ENCODE measurements at places on chromosomes 11 and 22.

- no peak for DNase-seq
Measured at GRCh38 chr11:72974487-72975205, 160.4 kb downstream of the ATG16L2 start.

DNA sequence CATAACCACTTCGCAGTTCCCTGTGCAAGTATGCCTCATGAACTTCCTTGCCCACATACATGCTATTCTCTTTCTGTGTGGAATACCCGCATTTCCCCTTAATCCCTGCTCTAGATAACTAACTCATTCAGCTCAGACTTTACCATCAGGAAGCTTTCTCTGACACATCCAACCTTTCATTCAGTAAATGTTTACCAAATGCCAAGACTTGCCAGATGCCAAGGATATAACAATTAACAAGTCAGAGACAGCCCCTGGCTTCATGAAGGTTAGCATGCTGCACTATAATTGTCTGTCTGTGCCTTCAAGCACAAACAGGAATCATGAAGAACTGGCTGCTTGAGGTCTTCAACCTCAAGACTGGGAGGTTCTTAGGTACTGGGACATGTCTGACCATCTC is 71.2 kb upstream of the GDPD4 start:
- no peak for DNase-seq

- DNase-seq, result no peak
Measured at GRCh38 chr22:47139013-47139789, 376.8 kb downstream of the TBC1D22A start.

DNA sequence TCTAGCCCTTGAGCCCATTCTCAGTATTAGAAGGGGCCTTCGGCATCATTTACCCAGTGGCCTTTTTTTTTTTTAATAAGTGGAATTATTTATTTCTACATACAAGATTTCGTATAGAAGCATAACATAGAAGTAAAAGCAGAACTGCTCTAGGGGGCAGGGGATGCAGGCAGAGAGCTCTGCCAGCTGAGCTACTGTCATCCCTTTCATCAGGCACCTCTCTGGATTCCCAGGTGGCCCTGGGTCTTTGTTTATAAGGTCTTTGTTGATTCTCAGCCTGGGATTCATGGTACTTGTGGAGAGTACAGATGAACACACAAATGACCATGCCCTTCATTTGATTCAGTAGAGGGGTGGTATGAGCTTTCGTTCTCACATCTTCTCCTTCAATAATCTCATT is 66.4 kb downstream of the GAB2 start:
- no peak for DNase-seq

DNA sequence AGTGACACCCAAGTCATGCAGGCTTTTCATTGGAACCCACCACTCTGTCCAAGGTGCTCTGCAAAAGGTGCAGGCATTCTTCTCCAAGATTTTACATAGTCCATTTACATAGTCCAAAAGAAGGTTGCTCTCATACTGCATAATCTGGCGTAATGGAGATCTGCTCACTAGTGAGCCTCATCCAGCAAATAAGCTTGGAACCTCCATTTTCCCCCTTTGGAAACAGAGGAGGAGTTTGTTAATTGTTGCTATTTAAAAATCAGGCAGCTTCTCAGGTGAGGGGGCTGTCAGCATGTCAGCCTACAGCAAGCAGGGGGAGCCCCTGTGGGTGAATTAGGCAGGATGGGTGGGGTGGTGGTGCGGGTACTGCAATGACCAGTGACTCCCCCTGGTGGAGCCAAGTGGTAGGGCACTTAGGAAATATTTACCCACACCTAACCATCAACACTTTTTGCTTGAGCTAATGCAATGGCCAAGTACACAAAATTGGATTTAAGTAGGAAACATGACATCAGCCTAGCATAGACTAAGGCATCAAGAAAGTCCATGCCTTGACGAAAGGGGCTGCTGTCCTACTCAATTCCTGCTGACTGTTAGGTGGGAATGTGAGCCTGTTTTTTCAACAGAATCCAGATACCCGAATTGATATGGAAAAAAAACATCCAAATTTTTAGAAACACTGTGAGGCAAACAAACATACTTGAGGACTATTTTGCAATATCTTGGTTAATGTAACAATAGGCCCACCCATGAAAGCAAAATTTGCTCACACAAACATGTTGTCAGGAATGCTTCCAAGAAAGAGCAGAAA is 64.5 kb downstream of the AMBRA1 start:
- DNase-seq, result no peak

GRCh38 chr22:29130476-29130875 is 57.6 kb downstream of the KREMEN1 start:
- DNase-seq, result no peak

- DNase-seq, result peak; percentile 64
Measured at GRCh38 chr11:69449320-69450063, 32.0 kb upstream of the LINC01488 start.

GRCh38 chr11:67302571-67303131 is 679 bp upstream of the SSH3 start:
- no peak for DNase-seq

- no peak for DNase-seq
Measured at GRCh38 chr22:21626073-21626734, 3.6 kb downstream of the YDJC start.

- DNase-seq, result peak; percentile 32
Measured at GRCh38 chr11:128776424-128777284, 82.8 kb downstream of the FLI1 start.

DNA sequence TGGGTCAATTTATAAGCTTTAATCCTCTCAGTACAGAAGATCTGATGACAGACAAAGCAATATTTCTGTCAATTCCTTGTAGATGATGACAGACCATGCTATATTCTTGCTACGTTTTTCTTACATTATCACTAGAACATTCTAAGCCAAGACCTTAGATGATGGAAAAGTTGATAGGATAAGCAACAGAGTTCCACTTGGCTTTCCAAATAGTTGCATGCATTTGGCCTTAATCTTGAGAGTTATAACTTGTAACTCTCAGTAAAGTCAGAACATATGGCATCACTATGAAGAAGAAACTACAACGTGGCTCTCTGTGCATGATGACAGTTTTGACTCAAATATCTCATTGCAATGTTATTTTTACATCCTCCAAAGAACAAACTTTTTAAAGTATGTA is 544.3 kb upstream of the LRRC4C start:
- DNase-seq, result no peak

GRCh38 chr11:64665411-64665821 is 57.6 kb downstream of the NRXN2 start:
- DNase-seq, result no peak

DNA sequence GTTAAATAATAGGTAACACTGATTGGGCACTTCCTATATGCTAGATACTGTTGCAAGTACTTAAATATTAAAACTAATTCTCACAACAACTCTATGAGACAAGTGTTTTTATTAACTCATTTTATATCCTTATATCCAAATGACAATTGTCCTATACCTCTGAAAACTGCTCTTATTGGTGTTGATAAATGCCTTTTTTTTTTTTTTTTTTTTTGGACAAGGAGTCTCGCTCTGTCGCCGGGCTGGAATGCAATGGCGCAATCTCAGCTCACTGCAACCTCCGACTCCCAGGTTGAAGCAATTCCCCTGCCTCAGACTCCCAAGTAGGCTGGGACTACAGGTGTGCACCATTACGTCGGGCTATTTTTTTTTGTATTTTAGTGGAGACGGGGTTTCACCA is 41.6 kb downstream of the MRTFA start:
- no peak for DNase-seq

DNA sequence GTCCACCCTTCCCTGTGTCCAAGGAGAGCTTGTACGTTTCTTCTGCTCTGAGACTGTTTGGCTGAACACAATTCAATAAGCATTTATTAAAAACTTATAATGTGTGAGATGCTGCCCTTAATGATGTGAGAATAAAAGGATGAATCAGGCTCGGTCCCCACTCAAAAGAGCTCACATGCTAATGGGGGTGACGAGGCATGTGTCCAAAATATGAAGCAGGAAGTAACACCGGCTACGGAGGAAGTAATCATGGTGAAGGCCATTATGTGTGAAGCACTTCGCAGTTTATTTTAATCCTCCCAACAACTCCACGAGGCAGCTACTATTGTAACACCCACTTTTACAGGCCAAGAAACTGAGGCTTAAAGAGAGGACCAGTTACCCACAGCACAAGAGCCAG is 3.4 kb upstream of the RASD2 start:
- DNase-seq, result peak; percentile 42

GRCh38 chr11:13667245-13667644 is 1.2 kb upstream of the FAR1 start:
- no peak for DNase-seq

- no peak for DNase-seq
Measured at GRCh38 chr22:27431896-27432295, 369.7 kb downstream of the MN1 start.

- no peak for DNase-seq
Measured at GRCh38 chr11:75077316-75077715, 19.4 kb downstream of the OR2AT4 start.

- DNase-seq, result no peak
Measured at GRCh38 chr11:128066399-128066798, 521.0 kb downstream of the ETS1 start.

DNA sequence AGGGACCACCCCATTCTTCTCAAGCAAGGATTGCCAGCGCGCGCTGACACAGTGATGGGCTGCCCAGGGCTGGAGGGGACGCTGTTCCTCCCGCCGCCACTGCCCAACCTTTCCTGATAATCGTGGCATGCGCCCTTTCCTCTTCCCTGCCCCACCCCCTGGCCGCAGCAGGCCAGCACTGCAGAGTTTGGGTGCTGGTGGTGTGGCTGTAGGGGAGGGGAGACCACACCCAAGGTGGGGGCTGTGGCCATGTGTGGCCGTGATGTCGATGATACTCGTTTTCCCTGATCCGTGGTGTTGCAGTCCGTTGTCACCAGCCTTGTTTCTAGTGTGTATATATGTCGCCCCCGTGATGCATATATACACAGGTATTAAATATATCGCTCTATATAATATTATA is 22.8 kb upstream of the TEF start:
- no peak for DNase-seq

DNA sequence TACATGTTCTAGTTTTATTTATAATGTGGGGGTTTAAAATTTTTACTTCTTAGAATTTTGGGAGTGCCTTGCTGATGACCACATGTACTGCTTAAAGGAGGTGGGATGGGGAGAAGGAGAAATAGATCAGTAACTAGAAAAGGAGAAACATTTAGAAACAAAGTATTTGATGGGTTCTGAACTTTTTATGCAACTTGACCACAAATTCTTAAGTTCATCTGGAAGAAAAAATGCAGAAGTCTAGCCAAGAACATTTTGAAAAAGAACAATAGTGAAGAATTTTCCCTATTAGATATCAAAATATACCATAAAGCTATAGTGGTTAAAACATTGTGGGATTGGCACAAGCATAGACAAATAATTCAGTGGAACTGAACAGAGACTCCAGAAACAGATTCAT is 73.3 kb upstream of the AMPD3 start:
- DNase-seq, result no peak

DNA sequence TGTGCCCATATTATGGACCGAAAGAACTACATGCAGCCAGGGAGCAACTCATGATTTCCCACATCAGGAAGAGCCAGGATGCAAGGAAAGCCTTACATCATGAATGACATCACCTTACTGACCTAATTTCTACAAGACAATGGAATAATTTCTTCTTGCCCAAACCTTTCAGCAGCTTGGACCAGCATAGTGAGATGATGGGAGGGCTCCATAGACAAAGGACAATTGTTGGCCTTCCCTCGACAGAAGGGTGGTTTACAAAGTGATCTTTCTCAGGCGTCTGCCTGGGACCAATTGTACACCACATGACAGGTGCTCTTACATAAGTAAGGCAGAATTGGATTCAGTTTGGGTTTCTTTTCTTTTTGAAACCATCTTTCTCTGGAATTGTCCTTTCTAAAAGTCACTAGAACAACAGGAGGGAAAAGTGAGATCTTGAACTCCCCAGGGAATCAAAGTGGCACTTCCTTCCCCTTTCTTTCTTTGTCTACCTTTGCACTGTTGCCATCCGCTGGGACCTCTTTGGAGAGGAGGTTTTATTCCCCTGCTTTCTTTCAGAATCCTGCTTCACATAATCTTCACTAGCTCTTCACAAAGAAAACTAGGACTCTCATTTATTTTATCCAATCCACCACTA is 51.7 kb upstream of the PAK1 start:
- DNase-seq, result no peak

DNA sequence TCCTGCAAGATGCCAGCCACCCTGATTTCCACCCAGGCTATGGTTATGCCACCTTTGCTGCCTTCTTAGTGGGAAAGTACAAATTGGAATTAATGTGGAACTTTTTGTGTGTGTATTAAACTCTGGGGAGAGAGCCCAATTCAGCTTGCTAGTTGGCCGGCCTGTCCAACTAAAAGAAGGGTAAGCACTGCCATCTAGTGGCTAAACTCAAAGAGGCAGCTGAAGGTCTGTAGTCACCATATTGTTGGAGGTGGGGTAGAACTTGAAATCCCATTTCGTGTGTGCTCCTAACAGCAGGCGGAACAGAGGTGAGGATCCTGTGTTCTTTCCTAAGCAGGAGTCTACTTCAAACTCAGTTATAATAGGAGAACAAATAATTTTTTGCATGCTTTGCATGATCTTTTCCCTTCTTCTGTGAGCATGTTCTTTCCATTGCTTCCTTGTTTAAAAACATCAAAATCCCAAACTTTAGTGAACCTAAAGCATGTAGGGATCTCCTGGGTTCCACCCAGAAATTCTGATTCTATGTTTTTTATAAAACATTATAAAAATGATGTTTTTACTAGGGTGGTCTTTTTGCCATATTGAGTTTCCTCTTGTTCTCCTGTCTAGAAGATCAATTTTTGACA is 138.8 kb upstream of the SORL1-AS1 start:
- DNase-seq, result peak; percentile 67

DNA sequence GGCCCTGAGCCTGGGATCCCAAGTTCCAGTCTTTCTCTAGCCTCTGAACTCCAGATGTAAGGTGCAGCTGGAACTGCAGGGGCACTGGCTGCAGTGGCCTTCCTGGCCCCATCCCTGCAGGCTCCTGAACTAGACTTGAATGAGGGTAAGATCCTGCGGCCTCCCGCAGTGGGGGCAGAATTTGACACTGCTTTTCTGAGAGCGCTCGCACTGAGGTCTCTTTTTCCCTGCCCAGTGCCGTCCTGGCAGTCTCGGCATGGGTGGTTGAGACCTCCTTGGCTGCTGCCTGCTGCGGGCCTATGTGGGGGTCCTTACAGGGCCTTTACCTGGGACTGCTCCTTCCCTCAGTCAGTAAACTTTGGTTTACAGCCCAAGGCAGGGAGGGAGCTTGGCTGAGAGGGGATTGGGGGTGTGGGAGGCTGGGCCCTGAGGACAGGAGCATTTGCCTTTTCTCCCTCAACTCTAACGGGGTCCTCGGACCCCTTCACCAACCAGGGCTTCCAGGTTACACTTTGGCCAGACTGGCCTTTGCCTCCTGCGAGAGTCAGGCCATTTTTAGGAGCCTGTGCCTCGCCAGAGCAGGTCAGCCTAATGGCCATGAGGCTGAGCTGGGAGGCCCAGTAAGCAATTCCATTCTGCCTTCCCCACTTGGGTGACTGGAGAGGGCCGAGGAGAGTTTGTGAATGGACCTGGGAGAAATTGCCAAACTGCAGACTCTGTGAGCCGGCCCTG is 35.4 kb downstream of the FAM83F start:
- DNase-seq, result no peak

- no peak for DNase-seq
Measured at GRCh38 chr11:103436131-103436770, 327.0 kb downstream of the DYNC2H1 start.

Measured in right lung (tissue), 10 donors.